ENCODE measurements at places on chromosomes 2 and 18. TPM values are rescaled to one million over a fixed set of nuclear protein-coding genes. Genes with fewer than 3 reads are reported as not detected.

BMPR2 gene
- 10.0 TPM for total RNA-seq

MYO1B gene
- total RNA-seq, result 7.0 TPM

- H3K27ac ChIP-seq, result no peak overlapping the region
- H3K4me1 ChIP-seq, result no peaks in the 10 kb centered on the region
- DNase-seq, result no peak
- H3K27me3 ChIP-seq, result no peaks in the 10 kb centered on the region
Measured at GRCh38 chr2:217954971-217955740, 47.6 kb downstream of the TNS1 start.

- no peak overlapping the region for H3K27ac ChIP-seq
- H3K36me3 ChIP-seq, result peaks cover 22% of the 10 kb centered on the region
- H3K4me3 ChIP-seq, result no peak overlapping the region
Measured at GRCh38 chr2:189829102-189829833, 45.0 kb downstream of the PMS1 start.

- H3K36me3 ChIP-seq, result no peaks in the 10 kb centered on the region
- H3K27ac ChIP-seq, result no peak overlapping the region
- H3K4me1 ChIP-seq, result peaks cover 23% of the 10 kb centered on the region
- H3K4me3 ChIP-seq, result no peak overlapping the region
- no peaks in the 10 kb centered on the region for H3K27me3 ChIP-seq
Measured at GRCh38 chr2:70115646-70116442, 28.6 kb downstream of the PCBP1 start.

DNA sequence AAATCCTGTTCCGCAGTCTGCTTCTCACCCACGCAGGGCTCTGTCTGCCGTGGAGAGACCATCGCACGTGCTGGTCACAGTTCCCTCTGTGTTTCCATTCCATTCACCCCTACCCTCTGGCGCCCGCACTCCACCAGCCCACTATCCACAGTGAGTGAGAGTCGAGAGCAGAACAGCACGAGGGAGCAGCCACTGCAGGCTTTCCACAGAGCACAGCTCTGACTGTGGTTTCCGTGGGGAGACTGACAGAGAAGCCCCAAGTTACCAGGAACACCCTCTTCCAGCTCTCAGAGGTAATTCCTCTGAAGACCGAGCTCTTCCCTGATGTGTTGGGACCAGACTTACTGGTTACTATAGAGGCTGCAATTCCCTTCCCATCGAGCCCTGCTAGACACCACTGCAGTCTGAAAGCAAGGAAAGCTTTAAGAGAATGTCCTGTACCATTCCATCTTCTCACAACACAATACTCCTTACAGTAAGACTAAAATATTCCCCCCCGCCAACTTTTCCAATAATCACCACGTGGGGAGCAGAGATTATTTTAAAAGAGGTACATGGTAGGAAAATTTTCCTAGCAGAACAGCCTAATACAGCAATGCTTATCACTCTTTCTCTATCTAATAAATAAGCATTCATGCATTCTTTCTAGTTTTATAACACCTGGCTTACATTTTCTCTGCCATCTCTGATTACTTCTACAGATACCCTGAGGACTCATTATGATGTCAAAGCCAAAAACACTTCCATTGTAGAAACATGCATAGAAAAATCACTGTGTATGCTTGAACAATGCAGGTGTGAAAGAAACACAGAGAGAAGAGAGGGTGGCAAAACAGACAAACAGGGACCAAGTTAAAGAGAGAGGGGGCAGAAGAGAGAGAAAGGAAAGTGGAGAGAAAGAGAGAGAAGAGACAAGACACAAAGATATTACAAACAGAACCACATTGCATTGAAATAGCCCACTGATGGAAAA, 4.7 kb downstream of the MYT1L start:
- H3K27me3 ChIP-seq, result no peaks in the 10 kb centered on the region
- H3K4me1 ChIP-seq, result no peaks in the 10 kb centered on the region
- no peak overlapping the region for H3K4me3 ChIP-seq

- peaks cover 8% of the 10 kb centered on the region for H3K4me1 ChIP-seq
- H3K27me3 ChIP-seq, result no peaks in the 10 kb centered on the region
- H3K4me3 ChIP-seq, result no peak overlapping the region
- no peak overlapping the region for H3K27ac ChIP-seq
- no peak for DNase-seq
- no peaks in the 10 kb centered on the region for H3K36me3 ChIP-seq
Measured at GRCh38 chr2:38765551-38765950, 12.5 kb upstream of the GEMIN6 start.

All from activated T-helper 2 cell treated with anti-CD3 and anti-CD28 coated beads, Interferon-gamma antibody, Interleukin-2, Interleukin-4, amounts not matched to agents 10 μg/mL and 5 μg/mL and 100 μg/mL, durations not matched to agents 14 hours and 24 hours and 36 hours (primary cell).